ENCODE measurements at places on chromosomes 3 and 15.

- DNase-seq: no peak
Measured at GRCh38 chr15:60391722-60392315, 6.0 kb downstream of the ANXA2 start.

DNA sequence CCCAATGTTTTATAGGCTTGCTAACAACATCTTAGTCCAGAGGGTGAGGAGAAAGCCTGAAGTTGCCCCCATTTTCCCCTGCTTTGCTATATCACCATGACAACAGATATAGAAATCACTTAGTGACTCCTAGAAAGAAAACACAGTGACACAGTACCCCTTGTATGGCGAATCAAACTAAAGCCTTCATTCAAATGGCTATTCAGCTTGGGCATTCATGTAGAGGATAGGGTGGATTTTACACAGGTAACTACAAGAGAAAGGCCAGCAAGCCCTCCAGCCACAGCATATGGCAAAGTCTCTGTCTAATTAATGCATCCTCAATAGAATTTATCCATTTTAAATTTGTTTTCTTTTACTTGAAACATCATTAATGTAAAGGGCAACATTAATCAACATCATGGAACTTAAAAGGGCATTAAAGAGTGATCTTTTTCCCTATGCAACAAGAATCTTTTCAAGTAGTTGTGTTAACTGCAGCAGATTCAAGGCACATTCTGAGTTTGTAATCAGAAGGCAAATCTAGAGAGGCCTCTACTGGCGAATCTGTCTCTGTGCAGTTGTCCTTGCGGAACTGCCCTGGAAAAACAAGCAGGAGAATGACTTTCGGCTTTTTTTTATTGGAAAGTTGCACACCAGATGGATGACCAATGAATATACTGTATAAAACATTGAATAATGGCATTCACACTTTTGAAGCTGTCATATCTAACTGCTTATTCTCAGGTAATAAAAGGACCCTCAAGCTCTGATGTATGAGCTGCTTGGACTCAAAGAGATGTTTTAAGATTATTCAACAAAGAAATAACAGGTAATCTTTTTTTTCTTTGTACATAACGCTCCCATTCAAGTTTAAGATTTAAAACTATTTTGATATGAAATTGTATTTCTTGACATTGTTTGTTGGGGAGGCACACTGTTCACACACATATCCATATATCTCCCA, 621.7 kb upstream of the AGTR1 start:
- DNase-seq: no peak

DNA sequence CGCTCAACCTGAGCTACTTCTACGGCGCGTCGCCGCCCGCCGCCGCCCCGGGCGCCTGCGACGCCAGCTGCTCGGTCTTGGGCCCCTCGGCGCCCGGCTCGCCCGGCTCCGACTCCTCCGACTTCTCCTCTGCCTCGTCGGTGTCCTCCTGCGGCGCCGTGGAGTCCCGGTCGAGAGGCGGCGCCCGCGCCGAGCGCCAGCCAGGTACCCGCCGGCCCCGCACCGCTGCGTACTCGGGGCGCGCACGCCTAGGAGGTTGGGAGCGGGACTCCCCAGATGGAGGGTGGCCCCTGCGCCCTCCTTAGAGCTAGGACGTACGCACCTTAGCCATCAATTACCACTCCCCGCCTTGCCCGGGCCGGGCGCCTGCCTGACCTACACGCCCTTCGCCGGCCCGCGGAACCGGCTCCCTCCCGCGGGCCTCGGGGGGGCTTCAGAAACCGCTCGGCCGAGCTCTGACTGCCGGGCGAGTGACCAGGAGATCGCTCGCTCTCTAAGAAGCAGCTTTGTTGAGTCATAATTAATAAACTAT, 466 bp downstream of the NFKBIZ start:
- peak; percentile 49 for DNase-seq

GRCh38 chr3:66748175-66748876, 247.5 kb upstream of the LRIG1 start:
- DNase-seq: no peak
